ENCODE measurements at places on chromosomes 12 and 14.

DNA sequence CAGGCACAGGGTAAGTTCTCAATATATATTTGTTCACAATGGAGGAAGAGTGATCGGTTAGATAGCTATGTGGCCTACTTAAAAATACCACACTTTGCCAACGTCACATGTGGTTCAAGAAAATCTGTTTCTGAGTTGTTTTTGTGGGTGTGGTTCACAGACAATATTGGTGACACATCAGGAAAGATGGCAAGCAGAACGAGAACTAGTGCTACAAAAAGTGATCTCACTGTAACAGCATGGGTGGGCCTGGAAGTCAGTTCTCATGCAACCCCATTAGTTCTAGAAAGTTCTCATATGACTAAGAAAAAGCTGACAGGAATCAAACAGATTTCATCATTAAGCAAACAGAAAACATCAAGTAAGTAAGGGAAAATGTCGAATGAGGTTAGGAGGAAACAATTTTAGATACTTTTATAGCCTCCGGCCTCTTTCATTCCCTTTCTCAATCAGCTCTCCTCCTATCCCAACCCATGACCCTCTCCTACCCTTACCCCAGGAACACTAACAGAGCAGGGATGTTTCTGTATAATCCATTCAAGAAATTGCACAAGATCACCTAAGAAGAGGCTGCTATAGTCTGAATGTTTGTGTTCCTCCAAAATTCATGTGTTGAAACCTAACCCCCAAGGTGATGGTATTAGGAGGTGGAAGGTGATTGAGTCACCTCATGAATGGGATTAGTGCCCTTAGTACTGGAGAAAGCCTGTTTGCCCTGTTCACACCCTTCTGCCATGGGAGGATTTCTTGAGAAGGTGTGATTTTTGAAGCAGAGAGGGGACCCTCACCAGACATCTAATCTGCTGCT lies 15.5 kb upstream of the NTN4 start:
- H3K27me3 ChIP-seq: no peaks in the 10 kb centered on the region
- DNase-seq: peak; percentile 84
- H3K36me3 ChIP-seq: no peaks in the 10 kb centered on the region
- H3K27ac ChIP-seq: peak overlapping the region; percentile 85

- H3K27me3 ChIP-seq: no peaks in the 10 kb centered on the region
- H3K4me1 ChIP-seq: no peaks in the 10 kb centered on the region
- DNase-seq: no peak
Observed at GRCh38 chr12:71870416-71870815, 30.9 kb downstream of the TBC1D15 start.

DNA sequence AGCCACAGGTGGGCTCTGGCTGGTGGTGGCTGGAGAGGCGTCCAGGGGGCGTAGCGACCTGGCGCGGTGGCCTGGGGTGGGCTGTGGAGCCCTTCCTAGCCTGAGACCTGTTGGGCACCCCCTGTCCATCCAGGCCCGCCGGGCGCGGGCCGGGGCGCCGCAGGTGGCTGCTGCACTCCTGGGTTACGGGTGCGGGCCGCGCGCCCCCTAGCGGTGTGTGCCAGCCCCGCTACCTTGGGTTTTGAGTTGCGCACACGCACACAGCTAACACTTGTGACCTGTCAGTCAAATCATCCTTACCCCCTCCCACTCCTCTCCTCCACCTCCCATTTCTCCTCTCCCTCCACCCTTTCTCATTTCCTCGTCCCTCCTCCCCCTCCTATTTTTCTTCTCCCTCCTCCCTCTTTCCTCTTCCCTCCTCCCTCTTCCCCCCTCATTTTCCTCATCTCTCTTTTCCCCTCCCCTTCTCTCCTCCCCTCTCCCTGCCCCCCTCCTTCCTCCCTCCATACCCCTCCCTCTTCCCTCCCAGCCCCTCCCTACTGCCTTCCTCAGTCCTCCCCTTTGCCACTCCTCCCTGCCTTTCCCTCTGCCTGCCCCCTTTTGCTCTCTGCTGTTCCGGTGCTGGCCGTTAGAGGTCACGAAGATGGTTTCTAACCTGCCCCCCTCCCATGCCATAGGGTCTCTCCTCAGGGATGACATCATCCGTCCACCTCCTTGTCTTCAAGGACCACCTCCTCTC lies 2.3 kb downstream of the MEG3 start:
- H3K36me3 ChIP-seq: no peaks in the 10 kb centered on the region
- H3K4me1 ChIP-seq: no peaks in the 10 kb centered on the region
- no peaks in the 10 kb centered on the region for H3K27me3 ChIP-seq
- no peak for DNase-seq
- peak overlapping the region; percentile 38 for H3K4me3 ChIP-seq

GRCh38 chr14:88005050-88005481 lies at the start of gene GPR65:
Gene GPR65 (plus strand): TSS chr14:88005135. CDS start chr14:88010848, 5,713 bp downstream.
- no peaks in the 10 kb centered on the region for H3K4me1 ChIP-seq
- H3K27me3 ChIP-seq: no peaks in the 10 kb centered on the region
- no peak within 1 kb of the TSS for H3K27ac ChIP-seq
- peak within 1 kb of the TSS; percentile 24 for H3K4me3 ChIP-seq

DNA sequence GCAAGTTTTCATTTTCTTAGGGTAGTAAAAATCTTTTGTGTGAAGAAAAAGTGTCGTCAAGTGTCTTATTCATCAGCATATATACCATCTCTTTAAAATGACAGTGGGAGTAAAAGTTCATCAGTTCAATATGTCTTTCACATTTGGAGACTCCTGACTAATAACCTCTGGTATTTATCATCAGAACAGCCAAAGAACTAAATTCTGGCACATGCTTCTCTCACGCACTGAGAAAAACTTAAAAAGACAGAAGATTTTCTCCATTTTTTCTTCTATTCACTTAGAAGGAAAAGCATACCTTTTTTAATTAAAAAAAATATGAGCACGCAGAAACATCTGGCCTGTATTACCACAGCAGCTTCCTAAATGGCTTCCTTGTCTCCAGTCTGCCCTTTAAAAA lies 265.7 kb downstream of the AKAP6 start:
- H3K27ac ChIP-seq: peak overlapping the region; percentile 25
- no peak overlapping the region for H3K4me3 ChIP-seq
- peaks cover under 1% of the 10 kb centered on the region for H3K36me3 ChIP-seq
- peaks cover 16% of the 10 kb centered on the region for H3K4me1 ChIP-seq
- no peaks in the 10 kb centered on the region for H3K27me3 ChIP-seq

DNA sequence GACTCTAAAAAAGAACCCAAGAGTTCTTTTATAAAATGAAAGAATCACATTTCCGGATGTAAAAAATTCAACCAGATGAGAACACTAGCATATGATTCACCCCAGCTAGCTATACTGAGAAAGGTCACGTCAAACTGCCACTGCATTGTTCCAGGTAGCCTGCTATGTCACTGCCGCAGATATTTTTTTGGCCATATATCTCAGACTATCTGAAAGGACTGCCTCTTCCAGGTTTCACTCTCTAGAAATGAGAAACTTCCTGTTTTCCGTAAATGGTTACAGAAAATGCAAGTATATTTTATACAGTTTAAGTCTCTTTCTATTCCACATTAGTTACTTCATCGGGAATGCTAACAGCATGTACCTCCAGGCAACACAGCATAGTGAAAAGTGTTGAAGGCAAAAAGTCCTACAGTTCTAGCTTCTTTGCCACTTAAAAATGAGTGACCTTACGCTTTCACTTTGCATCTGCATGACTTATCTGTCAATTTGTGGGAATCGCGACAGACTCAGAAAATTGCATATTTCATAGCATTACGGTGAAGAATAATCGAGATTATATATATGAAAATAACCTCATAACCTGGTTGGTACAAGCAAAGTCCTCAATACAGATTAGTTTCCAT lies 105.2 kb downstream of the MED13L start:
- no peak overlapping the region for H3K27ac ChIP-seq
- H3K27me3 ChIP-seq: no peaks in the 10 kb centered on the region
- DNase-seq: no peak
- H3K36me3 ChIP-seq: no peaks in the 10 kb centered on the region

Measured in ascending aorta (tissue), 2 donors.